ENCODE measurements at places on chromosomes 5 and 9.

- DNase-seq = no peak
- no peak overlapping the region for H3K4me3 ChIP-seq
- H3K27ac ChIP-seq = no peak overlapping the region
- peaks cover 4% of the 10 kb centered on the region for H3K36me3 ChIP-seq
- H3K27me3 ChIP-seq = peaks cover 1% of the 10 kb centered on the region
- H3K4me1 ChIP-seq = no peaks in the 10 kb centered on the region
These were observed 20.1 kb downstream of the ALG2 start for GRCh38 chr9:99201603-99202002.

- peaks cover 9% of the 10 kb centered on the region for H3K4me1 ChIP-seq
- no peak overlapping the region for H3K27ac ChIP-seq
- H3K36me3 ChIP-seq = no peaks in the 10 kb centered on the region
- no peak for DNase-seq
These were observed 53.5 kb upstream of the EQTN start for GRCh38 chr9:27350382-27350976.

DNA sequence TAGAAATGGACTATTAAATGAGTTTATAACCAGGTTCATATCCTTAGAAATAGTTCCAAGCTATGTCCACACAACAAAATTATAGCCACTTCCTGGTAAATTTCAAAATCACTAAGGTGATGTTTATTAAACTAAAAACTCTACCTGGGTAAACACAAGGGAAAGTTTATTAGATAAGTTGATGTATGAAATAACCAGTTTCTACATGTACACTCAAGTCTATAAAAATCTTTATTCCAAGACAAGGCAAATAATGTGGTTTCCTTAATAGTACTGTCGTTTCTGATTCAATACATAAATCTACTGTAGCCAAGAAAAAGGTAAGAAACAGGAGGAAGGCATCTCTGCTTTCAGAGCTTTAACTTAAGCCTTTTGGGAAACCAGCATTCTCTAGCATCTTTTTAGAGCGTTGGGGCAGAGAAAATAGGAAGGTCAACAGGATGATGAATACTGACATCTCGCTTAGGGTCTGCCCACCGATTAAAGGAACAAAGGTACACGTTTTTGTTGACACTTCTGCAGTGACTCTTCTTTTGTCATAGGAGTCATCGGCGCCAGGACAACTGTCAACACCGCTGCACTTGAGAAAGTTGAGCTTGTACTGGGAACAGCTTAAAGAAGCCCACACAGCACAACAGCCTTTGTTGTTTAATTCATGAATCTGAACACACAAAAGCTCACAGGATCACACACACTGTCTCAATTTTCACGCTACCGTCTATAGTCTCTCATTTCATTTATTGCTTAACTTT is 513.6 kb downstream of the SLCO4C1 start:
- H3K4me3 ChIP-seq = no peak overlapping the region
- DNase-seq = no peak
- H3K4me1 ChIP-seq = no peaks in the 10 kb centered on the region
- H3K27me3 ChIP-seq = no peaks in the 10 kb centered on the region
- no peaks in the 10 kb centered on the region for H3K36me3 ChIP-seq
- no peak overlapping the region for H3K27ac ChIP-seq

GRCh38 chr5:40052808-40053207 is 626.9 kb upstream of the PTGER4 start:
- no peaks in the 10 kb centered on the region for H3K4me1 ChIP-seq
- H3K36me3 ChIP-seq = no peaks in the 10 kb centered on the region
- no peak overlapping the region for H3K27ac ChIP-seq
- no peaks in the 10 kb centered on the region for H3K27me3 ChIP-seq
- H3K4me3 ChIP-seq = no peak overlapping the region

- H3K36me3 ChIP-seq = no peaks in the 10 kb centered on the region
- H3K4me1 ChIP-seq = no peaks in the 10 kb centered on the region
- H3K4me3 ChIP-seq = no peak overlapping the region
- H3K27me3 ChIP-seq = peaks cover 4% of the 10 kb centered on the region
- H3K27ac ChIP-seq = no peak overlapping the region
- DNase-seq = no peak
These were observed 56.8 kb downstream of the KCTD16 start for GRCh38 chr5:144227363-144227999.

DNA sequence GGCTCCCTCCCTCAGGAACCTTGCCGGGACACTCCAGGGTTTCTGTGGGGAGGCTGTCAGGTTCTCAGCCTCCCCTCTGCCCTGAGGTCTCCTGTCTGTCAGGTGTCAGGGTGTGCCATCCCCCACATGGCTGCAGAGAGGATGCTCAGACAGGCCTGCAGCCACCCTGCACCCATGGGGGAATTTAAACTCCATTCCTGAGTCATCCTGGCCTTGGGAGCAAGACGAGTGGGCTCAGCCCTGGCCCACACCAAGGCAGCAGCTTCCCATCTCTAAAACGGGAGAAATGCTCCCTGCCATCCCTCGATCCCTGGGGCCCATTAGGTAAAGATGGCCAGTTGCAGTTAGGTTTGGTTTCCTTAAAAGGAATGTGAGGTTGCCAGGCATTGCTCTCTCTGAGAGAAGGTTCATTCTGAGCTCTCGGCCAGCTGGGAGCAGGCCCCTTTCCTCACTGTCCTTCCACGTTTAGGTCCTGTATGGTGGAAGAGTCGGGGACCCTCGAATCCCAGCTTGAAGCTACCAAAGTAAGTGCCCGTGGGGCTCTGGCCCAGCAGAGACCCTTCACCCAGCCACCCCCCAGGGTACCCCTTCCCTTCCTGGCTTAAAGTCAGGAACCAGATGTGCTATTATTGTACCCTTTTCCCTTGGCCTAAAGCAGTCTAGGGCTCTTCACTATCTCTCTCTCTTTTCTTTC is 26.6 kb downstream of the DYNC2I2 start:
- peaks cover 82% of the 10 kb centered on the region for H3K36me3 ChIP-seq
- H3K27me3 ChIP-seq = no peaks in the 10 kb centered on the region
- no peak overlapping the region for H3K4me3 ChIP-seq
- H3K4me1 ChIP-seq = no peaks in the 10 kb centered on the region
- no peak for DNase-seq
- H3K27ac ChIP-seq = no peak overlapping the region
